ENCODE measurements at places on chromosomes 13 and 19.

- DNase-seq: no peak
Observed at GRCh38 chr19:36256853-36257519, 42.1 kb downstream of the ZNF146 start.

- no peak for DNase-seq
Observed at GRCh38 chr19:17332677-17333581, 1.7 kb downstream of the ANO8 start.

DNA sequence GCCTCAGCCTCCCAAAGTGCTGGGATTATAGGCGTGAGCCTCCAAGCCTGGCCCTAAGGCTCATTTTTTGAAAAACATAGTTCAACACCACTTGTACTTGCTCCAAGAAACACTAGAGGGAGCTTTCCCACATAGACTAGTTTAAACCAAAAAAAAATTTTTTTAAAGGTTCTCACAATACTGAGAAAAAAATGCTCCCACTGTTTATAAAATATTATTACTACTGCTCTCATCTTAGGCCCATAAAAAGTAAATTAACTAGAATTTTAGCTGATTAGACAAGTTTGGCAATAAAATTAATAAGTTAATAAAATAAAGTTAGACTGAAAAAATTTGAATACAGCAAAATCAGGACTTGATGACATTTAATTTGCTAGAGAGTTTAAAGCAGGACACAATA lies 109.5 kb downstream of the TBC1D4 start:
- no peak for DNase-seq

DNA sequence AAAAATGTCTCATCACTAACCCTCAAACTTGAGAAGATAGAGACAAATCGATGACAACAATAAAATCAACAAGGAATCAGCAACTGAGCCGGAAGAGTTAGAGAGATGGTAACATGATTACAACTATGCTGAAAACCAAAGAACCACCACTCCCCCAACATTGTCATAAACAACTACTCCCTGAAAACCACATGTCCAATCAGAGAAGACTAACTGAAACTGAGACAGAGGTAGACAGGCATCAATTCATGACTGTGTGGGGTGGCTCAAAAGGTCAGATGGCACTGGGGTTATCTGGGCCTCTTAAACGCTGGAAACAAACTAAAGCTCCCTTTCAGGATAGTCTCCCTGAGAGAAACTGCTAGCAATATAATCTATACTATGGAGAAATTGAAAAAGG lies 488.8 kb downstream of the KCTD12 start:
- DNase-seq: no peak

- no peak for DNase-seq
Observed at GRCh38 chr13:97225533-97225932, 3.4 kb downstream of the MBNL2 start.

Data from activated CD4-positive, CD25-positive, alpha-beta regulatory T cell (primary cell).